ENCODE measurements at places on chromosomes 11 and 22. TPM values are rescaled to one million over a fixed set of nuclear protein-coding genes. Genes with fewer than 3 reads are reported as not detected.

DNA sequence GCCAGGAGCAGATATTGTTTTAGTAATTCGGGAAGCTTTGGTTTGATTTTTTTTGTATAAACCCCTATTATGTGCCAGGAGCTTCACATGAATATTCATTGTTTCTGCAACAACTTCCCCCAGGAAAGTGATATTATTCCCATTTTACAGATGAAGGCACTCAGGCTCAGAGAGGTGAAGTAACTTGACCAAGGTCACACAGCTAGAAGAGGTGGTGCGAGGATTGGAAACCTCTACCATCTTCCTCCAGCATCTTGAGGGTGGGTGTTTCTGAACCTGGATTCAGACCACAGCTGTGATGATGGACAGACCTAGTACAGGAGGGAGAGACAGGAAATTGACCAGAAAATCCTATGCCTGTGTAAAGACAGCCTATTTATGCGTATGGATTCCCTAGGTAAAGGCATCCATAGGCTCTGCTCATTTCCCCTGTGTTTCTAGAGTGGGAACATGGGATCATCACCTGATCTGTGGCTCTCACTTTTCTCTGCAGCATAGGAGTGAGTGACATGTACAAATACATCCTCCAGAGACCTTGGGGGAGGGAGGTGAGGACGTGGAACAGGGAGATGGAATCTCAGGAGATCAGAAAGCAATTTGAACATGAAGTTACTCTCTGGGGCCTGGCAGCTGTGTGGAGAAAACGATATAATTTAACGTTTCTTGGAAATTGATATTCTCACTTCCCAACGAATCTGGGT, 81.4 kb downstream of the TSPAN18 start:
- no peak overlapping the region for H3K27ac ChIP-seq
- H3K4me1 ChIP-seq = peaks cover 40% of the 10 kb centered on the region
- peaks cover 17% of the 10 kb centered on the region for H3K27me3 ChIP-seq
- DNase-seq = no peak
- no peaks in the 10 kb centered on the region for H3K36me3 ChIP-seq

- no peak for DNase-seq
- no peak overlapping the region for H3K27ac ChIP-seq
- H3K4me1 ChIP-seq = no peaks in the 10 kb centered on the region
- H3K36me3 ChIP-seq = no peaks in the 10 kb centered on the region
- no peak overlapping the region for H3K4me3 ChIP-seq
- H3K27me3 ChIP-seq = no peaks in the 10 kb centered on the region
These were observed 18.6 kb upstream of the FOLR1 start for GRCh38 chr11:72173291-72173690.

DNA sequence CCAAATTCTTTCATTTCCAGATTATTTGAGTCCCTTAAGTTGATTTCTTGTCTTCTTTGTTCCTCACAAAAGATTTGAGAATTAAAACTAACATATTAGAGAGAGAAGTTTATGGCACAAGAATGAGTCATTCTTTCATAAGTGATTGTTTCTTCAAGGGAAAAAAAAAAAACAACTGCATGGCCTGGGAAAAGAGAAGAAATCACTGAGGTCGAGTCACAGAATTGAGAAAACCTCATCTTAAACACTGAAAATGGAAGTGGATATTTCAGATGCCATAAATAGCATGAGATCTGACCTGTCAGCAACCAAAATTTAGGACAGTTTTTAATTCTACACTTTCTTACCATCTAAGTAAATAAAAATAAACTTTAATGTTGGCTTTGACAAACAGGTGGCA, 87.2 kb downstream of the CWF19L2 start:
- DNase-seq = no peak
- H3K4me3 ChIP-seq = no peak overlapping the region
- H3K27ac ChIP-seq = no peak overlapping the region
- H3K36me3 ChIP-seq = no peaks in the 10 kb centered on the region
- no peaks in the 10 kb centered on the region for H3K4me1 ChIP-seq

GRCh38 chr11:132115454-132115853, 745.0 kb downstream of the NTM start:
- H3K36me3 ChIP-seq = no peaks in the 10 kb centered on the region
- no peak overlapping the region for H3K4me3 ChIP-seq
- no peaks in the 10 kb centered on the region for H3K27me3 ChIP-seq

GRCh38 chr22:48396091-48396784, 1431.4 kb downstream of the BRD1 start:
- no peaks in the 10 kb centered on the region for H3K27me3 ChIP-seq
- no peak overlapping the region for H3K27ac ChIP-seq
- no peak for DNase-seq

- no peak overlapping the region for H3K4me3 ChIP-seq
- H3K27me3 ChIP-seq = no peaks in the 10 kb centered on the region
- H3K4me1 ChIP-seq = no peaks in the 10 kb centered on the region
- DNase-seq = no peak
These were observed 21.3 kb downstream of the NADSYN1 start for GRCh38 chr11:71474141-71474770.

- no peak overlapping the region for H3K4me3 ChIP-seq
- peaks cover 20% of the 10 kb centered on the region for H3K4me1 ChIP-seq
- H3K27ac ChIP-seq = no peak overlapping the region
- DNase-seq = no peak
These were observed 4.5 kb downstream of the TTC9C start for GRCh38 chr11:62732830-62733229.

GRCh38 chr11:88629496-88629895, 292.0 kb upstream of the CTSC start:
- H3K4me1 ChIP-seq = no peaks in the 10 kb centered on the region
- no peaks in the 10 kb centered on the region for H3K36me3 ChIP-seq
- no peak overlapping the region for H3K27ac ChIP-seq
- no peak overlapping the region for H3K4me3 ChIP-seq

- H3K4me1 ChIP-seq = peaks cover 4% of the 10 kb centered on the region
- no peak for DNase-seq
- no peak overlapping the region for H3K4me3 ChIP-seq
- H3K36me3 ChIP-seq = no peaks in the 10 kb centered on the region
- no peak overlapping the region for H3K27ac ChIP-seq
These were observed 42.6 kb upstream of the TUB start for GRCh38 chr11:8038393-8038792.

DNA sequence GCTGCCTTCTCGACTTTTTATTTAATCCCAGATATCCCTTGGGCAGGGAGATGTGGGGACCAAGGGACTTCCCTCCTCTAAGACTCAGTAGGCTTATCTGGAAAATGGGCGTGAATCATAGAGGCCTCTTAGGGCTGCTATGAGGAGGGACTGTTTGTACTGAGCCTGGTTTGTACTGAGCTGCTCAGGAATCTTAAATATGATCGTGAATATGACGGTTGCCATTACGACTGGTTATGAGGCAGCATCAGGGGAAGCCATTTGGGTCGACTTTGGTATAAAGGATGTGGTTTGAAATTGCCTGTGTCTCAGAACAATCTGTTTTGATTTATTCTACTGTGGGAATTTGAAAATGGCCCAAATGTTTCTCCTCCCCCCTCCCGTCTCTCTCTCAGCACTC, 20.6 kb downstream of the TSPAN18 start:
- H3K27ac ChIP-seq = peak overlapping the region; percentile 55
- no peak overlapping the region for H3K4me3 ChIP-seq
- H3K36me3 ChIP-seq = no peaks in the 10 kb centered on the region
- H3K4me1 ChIP-seq = peaks cover 7% of the 10 kb centered on the region
- DNase-seq = no peak

- peaks cover 36% of the 10 kb centered on the region for H3K36me3 ChIP-seq
- H3K4me3 ChIP-seq = peak overlapping the region; percentile 80
- peaks cover 60% of the 10 kb centered on the region for H3K4me1 ChIP-seq
- H3K27me3 ChIP-seq = no peaks in the 10 kb centered on the region
These were observed 1.3 kb downstream of the EHBP1L1 start for GRCh38 chr11:65576867-65577755.

DNA sequence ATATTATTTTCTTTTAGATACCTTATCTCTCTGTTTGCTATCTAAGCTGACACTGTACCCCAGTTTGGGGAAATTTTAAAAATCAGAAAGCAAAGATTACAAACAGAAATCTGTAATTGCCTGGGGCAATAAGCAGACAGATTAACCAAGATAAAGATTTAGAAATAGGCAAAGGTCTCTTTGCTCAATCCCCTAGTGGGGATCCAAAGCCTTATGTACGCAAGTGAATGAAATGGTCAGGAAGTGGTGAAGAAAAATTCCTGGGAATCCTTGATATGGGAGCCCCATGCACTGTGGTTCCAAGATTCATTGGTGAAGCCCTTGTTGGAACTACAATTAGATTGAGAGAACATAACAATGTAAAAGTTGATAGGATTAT, 139.5 kb upstream of the GUCY1A2 start:
- no peaks in the 10 kb centered on the region for H3K27me3 ChIP-seq
- H3K4me3 ChIP-seq = no peak overlapping the region
- no peak for DNase-seq
- no peak overlapping the region for H3K27ac ChIP-seq

DNA sequence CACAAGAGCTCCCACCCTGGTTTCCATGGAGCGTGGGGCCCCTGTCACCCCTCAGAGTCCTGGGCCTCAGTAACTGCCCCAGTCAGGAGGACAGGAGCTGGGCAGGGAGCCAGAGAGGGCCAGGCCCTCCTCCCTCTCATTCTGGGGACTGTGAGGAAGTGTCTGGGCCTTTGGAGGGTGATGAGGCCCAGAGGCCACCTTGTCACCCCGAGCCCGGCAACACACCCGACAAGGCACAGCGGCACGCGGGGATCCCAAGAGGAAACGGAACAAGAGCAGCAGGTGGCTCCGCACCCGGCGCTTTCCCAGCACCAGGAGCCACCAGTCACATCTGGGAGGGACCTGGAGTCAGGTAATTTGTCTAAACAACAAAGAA, 72.1 kb downstream of the CELSR1 start:
- H3K36me3 ChIP-seq = no peaks in the 10 kb centered on the region
- H3K27me3 ChIP-seq = no peaks in the 10 kb centered on the region
- peak; percentile 74 for DNase-seq
- H3K27ac ChIP-seq = peak overlapping the region; percentile 54
- no peak overlapping the region for H3K4me3 ChIP-seq
- H3K4me1 ChIP-seq = peaks cover 9% of the 10 kb centered on the region

Gene NPAS4
- polyA plus RNA-seq = 0.50 TPM

Gene TMEM191C
- 1.8 TPM for polyA plus RNA-seq

Gene ELP4
- polyA plus RNA-seq = 9.5 TPM

Gene ANO9
- 37.6 TPM for polyA plus RNA-seq

Gene LIF
- 0.35 TPM for polyA plus RNA-seq

Data from stomach (tissue), 19 donors.